CD4-positive, alpha-beta T cell (primary cell): ENCODE measurements at places on chromosomes 5 and 9. TPM values are rescaled to one million over a fixed set of nuclear protein-coding genes. Genes with fewer than 3 reads are reported as not detected.

The BARHL1 gene
- not detected for total RNA-seq

The TAF11L5 gene
- not detected for total RNA-seq

The ELOVL7 gene
- total RNA-seq = not detected

The HNRNPH1 gene
- 2,404 TPM for total RNA-seq

The PDE6A gene
- total RNA-seq = not detected

The OR2K2 gene
- not detected for total RNA-seq

The AHRR gene
- 0.63 TPM for total RNA-seq

The INPP5E gene
- 19.4 TPM for total RNA-seq

The SELENOP gene
- total RNA-seq = not detected

The AJM1 gene
- total RNA-seq = 1.1 TPM

The LAMC3 gene
- total RNA-seq = 1.7 TPM

The PCDHA11 gene
- total RNA-seq = not detected

The SEMA6A gene
- total RNA-seq = not detected

The DBH gene
- 1.7 TPM for total RNA-seq

The NPDC1 gene
- total RNA-seq = 16.0 TPM

The PCDHGC5 gene
- total RNA-seq = not detected

The CCNI2 gene
- total RNA-seq = 8.8 TPM

The WNT8A gene
- not detected for total RNA-seq

The FAM221B gene
- not detected for total RNA-seq

The ACTBL2 gene
- total RNA-seq = not detected

The CNTNAP3B gene
- not detected for total RNA-seq

The FOXD4L5 gene
- not detected for total RNA-seq

The SHC3 gene
- total RNA-seq = not detected

The PRLR gene
- total RNA-seq = 0.03 TPM

The MXD3 gene
- 7.5 TPM for total RNA-seq

The CD74 gene
- 303 TPM for total RNA-seq

The ADAMTS2 gene
- total RNA-seq = not detected

The NIM1K gene
- 0.44 TPM for total RNA-seq

The SLC34A3 gene
- total RNA-seq = not detected

The STARD4 gene
- total RNA-seq = 14.9 TPM

The CTXN3 gene
- not detected for total RNA-seq

The ORM1 gene
- total RNA-seq = not detected

The AGXT2 gene
- total RNA-seq = not detected

The OR1J1 gene
- not detected for total RNA-seq

The SV2C gene
- total RNA-seq = 0.08 TPM

The MTAP gene
- total RNA-seq = 17.2 TPM

The ANXA1 gene
- 317 TPM for total RNA-seq

The ARAP3 gene
- total RNA-seq = 0.30 TPM

The SOX30 gene
- total RNA-seq = not detected
